K562 (cell line): ENCODE measurements at places on chromosomes 7 and 10.

DNA sequence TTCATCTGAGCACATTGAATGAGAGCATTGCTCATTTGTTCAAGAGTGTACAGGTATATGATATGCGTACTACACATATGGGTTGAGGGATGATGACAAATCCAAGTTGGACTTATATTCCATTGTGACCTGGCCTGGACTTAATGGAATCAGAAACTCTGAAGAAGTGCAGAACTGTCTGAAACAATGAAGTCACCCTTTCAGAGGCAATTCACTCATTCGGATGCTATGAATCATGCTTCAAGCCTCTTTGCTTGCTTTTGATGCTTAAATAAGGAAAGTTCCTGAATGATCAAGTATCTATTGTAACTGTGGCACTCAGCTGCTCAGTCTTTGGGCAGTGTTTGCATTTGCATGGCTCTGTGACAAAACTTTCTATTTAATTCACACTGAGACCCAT is 93.4 kb downstream of the ZNF365 start:
- DNase-seq = no peak

DNA sequence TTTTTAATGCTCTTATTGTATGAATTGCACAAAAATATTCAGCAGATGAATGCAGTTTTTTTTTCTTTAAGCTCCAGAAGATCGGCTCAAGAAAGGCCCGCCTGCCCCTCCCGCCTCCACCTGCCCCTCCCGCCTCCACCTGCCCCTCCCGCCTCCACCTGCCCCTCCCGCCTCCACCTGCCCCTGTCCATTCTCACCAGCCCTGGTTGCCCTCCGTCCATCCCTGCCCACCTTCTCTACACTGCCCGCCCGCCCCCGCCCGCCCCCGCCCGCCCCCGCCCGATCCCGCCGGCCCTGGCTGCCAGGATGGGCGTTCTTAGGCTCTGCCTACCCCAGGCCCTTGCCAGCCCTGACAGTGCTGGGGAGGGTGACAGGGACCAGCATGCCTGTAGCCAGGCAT is 67.4 kb downstream of the GLRX3 start:
- no peak for DNase-seq

- no peak for DNase-seq
Observed at GRCh38 chr10:61965703-61966395, 64.3 kb downstream of the ARID5B start.

DNA sequence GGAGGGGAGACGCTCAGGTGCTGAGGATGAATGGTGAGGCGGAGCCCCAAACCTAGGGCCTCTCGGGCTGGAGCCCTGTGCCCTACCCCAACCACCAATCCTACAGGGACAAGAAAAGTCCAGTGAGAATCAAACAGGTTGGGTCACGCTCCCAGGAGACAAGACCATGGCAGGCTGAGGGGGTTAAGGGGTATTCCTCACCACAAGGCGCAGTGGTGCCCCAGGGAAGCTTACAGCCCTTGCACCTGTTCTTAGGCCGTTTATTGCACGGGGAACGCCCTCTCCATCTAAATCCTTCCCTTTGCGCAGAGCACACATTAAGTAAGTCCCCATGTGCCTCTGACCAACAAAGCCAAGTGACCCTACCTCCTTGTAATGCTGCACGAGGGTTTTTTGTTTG is 3.5 kb downstream of the FZD9 start:
- DNase-seq = no peak

DNA sequence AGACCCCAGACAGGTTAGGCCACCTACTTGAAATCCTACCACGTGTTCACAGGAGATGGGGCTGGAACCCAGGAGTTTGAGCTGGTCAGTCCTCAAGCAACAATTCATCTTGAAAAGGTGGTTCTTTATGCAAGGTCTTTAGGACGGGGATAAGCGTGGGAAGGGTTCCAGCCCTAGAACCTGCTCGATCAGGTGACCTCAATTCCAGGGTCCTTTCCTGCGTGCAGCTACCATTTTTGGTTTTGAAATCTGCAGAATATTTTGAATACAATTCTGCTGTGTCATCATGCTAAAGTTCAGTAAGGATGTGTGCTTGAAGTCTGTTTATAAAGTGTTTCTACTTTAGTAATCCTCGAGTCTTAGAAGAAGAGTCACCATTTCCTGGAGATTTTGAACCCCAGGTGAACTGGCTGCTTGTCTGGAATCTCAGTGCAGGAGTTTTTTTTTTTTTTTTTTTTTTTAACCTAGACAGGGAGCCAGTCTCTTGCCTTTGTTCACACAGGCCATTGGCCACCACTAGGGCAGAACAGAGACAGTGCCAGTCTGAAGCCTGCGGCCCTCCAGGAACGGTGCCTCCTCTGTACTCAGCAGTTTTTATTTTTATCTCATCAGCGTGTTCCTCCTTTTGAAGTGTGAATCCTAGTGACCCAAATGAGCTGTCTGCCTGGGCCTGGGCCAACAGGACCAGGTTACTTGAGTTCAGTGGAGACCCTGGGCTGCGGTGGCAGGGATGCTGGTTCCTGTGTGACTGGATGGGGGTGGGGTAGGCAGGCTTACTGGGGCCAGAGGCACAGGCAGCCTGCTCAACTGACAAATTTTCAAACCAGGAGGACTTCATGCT is 54.6 kb downstream of the EEPD1 start:
- DNase-seq = no peak

DNA sequence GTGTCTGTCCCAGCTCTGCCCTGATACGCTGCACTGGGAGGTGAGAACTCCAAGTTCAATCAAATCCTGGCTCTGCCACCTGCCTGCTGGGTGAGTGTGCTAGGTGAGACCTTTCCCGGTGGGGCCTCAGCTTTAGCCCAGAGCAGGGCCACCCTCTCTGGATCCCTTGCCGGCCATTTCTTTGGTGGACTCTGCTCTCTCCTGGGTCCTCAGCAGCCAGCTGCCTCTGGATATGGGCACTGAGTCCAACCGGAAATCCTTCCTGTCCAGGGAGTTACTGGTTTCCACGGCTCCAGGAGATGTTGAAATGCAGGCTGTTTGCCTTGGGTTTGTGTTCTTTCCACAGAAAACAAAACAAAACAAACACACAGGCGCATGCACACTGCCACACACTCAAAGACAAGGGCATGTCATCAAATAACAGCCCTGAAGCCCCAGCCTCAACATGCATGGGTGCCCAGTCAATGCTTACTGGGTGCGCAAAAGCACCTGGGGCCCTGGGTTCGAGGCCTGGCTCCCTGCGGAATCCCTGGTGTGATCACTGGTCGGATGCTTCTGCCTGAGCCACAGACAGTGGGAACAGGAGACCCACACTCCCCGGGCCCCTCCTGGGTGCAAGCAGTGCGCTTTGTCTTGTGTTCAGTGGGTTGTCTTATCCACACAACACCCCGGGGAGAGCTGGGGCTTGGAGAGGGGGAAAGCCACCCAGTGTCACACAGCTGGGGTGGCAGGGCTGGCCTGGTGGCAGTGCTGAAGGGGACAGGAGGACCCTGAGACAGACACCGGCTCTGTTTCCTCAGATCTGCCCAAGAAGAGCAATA is 33.1 kb downstream of the PPIF start:
- DNase-seq = no peak

GRCh38 chr7:91812388-91812787 is 68.1 kb downstream of the MTERF1 start:
- no peak for DNase-seq
